ENCODE measurements at places on chromosomes 2 and 18.

GRCh38 chr18:57776767-57777166, 26.3 kb downstream of the ATP8B1 start:
- DNase-seq = no peak

GRCh38 chr18:8288472-8289195, 320.6 kb upstream of the RAB12 start:
- DNase-seq = no peak

DNA sequence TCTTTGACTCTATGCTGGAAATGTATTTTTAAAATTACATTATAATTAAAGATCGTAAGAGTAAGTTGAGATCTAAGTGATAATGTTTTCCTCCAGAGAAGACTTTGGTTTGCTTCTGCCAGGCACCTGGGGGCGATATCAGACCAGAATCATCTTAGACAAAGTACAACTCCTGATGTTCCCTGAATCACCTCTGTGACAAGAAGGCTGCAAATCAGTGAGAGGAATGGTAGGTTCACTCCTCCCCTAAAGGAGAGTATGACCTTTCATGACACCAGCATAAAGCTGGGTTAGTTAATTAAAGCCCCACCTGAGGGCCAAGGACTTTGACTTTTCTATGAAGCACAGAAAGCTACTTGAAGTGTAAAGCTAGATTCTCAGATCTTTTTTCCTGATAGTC, 114.4 kb upstream of the DTNA start:
- DNase-seq = no peak

GRCh38 chr2:3208591-3208990, 169.0 kb downstream of the EIPR1 start:
- DNase-seq = no peak

DNA sequence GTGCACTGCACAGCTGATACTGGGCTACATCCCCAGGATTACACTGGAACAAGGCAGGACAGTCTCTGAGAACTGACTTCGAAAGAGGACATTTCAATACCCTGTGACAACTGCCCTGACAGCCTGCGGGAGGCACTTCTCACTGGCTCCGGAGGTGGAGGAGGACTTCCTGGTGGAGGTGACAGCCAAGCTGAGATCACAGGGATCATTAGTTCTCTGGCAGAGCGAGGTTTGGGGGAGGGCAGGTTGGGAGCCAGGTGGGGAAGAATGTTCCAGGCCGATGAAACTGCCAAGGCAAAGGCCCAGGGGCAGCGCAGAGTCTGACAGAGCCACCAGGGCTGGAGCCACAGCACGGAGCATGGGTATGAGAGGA, 28.0 kb upstream of the NPAS2 start:
- no peak for DNase-seq

DNA sequence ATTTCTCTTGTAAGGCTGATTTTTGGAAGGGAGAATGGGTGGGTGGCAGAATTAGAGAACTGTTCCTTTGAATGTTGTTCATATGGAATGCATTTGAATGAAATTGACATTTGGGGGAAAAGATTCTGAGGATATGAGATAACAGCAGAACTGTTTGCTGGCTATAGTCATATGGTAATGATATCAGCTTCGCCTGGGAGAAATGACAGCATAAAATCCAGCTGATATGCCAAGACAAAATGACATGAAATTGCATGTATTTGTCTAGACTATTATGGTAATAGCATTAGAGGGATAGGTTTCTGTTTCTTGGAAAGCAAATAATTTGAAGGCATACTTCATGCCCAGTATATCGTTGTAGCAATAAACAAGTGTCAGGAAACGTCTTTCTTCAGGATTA, 150.8 kb upstream of the SPATS2L start:
- no peak for DNase-seq

- no peak for DNase-seq
Observed at GRCh38 chr2:134692499-134692898, 26.3 kb downstream of the TMEM163 start.

DNA sequence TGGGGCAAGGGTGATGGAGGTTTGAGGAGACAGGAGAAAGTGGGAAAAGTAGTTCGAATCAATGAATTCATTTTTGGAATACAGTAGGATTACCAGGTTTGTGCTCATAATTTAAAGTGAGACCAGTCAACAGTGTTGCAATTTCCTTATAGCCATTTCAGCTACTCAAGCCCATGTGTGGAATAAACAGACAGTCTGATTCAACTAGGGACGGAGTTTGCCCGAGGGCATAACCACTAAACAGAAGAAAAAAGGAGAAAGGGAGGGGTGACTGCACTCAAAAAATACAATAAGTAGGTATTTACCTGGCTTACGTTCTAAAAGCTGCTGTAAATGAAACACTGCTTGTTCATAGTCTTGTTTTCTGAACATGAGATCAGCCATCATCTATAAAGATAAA, 55.2 kb downstream of the TTC21B start:
- no peak for DNase-seq

GRCh38 chr2:31402388-31402787, 12.2 kb downstream of the XDH start:
- DNase-seq = no peak

GRCh38 chr2:48406116-48406515, 123.8 kb upstream of the STON1 start:
- DNase-seq = no peak

DNA sequence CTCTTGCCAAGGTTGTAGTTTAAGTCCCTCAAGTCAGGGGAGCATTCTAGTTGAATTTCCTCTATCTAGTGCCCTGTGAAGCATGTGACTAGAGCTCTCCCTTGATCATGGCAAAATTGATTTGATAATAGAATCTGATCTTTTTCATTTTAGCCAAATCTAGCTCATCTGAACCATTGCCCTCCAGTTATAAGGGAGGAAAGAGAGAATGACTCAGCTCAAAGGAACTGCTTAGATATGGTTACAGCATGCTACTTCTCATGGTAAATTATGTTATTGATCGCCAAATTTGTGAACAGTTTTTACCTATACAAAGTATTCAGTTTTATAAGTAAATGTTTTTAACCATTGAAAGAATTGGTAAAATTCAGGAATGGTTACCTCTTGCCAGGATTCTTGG, 100.8 kb downstream of the GPR39 start:
- no peak for DNase-seq
